ENCODE measurements at places on chromosomes 12 and 14.

GRCh38 chr12:117111821-117112595 lies 12.8 kb upstream of the TESC start:
- DNase-seq = no peak

DNA sequence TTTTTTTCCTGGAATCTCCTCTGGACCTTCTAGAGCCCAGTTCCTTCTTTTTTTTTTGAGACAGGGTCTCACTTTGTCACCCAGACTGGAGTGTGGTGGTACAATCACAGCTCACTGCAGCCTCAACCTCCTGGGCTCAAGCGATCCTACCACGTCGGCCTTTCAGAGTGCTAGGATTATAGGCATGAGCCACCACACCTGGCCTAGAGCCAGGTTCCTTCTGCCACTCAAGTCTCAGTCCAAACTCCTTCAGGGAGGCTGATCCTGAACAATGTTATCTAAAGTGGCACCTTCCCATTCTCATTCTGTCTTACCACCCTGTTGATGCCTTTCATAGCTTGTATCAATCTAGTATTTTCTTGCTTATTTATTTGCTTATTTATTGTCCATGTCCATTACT lies 22.3 kb upstream of the ELK3 start:
- no peak for DNase-seq

DNA sequence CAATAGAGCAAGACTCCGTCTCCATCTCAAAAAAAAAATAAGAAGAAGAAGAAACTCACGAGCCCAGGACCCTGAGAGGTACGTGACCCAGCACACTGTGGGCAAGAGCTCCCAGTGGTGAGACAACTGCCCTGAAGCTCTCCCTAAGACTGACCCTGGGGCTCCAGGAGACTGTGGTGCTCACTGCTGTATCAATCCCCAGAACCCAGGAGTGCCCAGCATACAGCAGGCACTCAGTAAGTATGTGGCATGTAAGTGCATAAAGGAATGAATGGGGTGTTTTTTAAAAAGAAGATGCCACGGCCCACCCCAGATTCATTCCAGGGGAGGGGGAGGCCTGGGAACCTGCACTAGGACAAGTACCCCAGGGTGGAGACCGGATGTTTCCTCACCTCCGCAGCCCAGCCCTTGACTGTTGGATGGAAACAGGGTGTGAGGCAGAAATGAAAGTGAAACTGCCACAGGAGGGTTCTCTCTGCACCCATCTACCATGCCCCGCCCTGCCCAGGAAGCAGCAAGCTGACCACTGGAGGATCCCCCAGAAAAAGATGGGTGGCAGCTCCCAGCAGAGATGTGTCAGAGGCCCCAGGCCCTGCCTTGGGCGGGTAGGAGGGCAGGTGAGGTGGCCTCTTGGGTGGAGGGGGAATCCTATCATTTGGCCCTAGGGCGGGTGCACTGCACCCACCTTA lies 12.2 kb downstream of the ITPK1 start:
- DNase-seq = no peak

- DNase-seq = no peak
These were observed 24.0 kb downstream of the SSH1 start for GRCh38 chr12:108833355-108833733.

DNA sequence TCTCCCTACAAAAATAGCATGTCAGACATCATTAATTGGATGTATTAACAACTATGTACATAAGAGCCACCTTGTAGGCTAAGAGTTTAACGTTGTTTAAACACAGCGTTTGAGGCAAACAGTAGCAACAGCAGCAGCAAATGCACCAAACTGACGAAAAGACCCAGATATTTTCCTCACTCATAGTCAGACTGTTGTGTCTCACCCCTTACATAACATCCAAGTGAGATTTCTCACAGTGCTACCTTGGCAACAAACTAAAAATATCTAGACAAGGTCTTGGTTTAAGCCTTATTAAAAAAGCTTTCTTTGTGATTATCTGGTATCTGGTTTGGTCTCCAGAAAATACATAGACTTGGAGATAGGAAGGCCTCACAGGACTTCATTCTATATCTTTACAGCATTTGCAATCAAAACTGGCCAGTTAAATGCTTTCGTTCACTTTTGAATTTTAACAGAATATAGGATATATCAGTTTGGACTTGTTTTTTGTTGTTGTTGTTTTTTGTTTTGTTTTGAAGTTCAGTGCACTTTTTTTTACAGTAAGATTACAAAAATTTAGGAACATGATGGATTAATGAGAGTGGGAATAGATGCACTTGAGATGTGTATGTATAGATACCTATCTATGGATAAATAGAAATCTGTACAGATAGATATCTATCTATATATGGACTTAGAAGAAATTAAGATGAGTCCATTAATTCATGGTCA lies 4.1 kb downstream of the BHLHE41 start:
- no peak for DNase-seq

- no peak for DNase-seq
These were observed 19.9 kb downstream of the HRK start for GRCh38 chr12:116861320-116861719.

- no peak for DNase-seq
These were observed 3.7 kb downstream of the UNC119B start for GRCh38 chr12:120713861-120714482.

- DNase-seq = no peak
These were observed 48.1 kb downstream of the KCNA1 start for GRCh38 chr12:4957761-4958160.

- DNase-seq = no peak
These were observed 38.9 kb upstream of the E2F7 start for GRCh38 chr12:77104286-77104685.

GRCh38 chr12:107396991-107397390 lies 288.6 kb upstream of the PWP1 start:
- no peak for DNase-seq

DNA sequence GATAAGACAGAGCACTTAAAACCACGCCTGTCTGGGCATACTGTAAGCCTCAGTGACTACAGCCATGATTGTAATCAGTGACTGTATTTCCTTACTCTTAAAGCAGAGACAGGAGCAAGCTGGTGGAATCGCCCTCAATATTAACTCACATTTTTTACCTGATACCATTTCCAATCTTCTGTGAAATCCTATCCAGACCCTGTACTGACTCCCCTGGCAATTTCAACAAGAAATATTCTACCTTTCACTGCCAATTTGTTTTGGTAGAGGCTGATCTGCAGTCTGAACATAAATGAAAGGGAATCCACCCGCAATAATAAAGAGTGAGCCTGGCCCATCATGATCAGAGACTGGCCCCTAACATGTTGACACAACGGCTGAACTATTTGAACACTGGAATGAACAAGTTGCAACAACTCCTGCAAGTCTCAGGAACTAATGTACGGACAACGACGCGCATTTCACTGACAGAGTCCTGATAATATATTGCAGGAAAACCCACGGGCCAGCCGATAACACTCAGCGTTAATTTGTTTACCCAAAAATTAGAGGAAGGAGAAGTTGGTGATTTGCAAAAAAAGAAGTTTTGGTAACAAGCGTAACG lies 195.5 kb upstream of the BTG1 start:
- no peak for DNase-seq

- DNase-seq = no peak
These were observed 38.8 kb downstream of the FBXO21 start for GRCh38 chr12:117151403-117152031.

DNA sequence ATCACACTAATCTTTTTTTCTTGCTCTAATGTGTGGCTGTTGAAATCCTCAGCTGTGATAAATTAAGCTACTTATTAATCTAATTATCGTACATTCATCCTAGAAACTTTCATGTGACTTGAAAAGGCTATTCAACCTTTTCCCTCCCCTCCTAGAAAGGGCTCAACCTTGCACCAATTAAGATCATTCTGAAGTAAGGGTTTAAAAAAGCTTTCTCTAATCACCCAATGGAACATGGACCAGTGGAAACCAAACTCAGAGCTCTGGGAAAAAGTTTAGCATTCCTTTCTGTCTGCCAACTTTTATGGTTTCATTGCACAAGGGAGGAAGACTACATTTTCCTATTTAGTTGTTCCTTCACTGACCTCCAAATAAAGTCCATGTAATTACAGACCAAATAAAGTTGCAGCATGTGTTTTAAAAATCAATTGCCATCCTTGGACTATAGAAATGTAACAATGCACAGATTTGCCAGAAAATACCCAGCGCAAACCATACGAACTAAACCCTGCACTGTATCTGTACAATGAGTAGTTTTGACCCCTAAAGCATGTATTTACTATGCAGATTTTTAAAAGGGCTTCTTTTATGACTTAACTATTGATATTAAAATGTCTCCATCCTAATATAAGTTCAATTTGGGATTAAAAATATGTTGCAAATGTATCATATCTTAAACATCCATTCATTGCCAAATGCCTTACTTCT lies 142.6 kb upstream of the OTX2 start:
- DNase-seq = no peak

- DNase-seq = no peak
These were observed 2.3 kb downstream of the EVL start for GRCh38 chr14:100067481-100067880.

DNA sequence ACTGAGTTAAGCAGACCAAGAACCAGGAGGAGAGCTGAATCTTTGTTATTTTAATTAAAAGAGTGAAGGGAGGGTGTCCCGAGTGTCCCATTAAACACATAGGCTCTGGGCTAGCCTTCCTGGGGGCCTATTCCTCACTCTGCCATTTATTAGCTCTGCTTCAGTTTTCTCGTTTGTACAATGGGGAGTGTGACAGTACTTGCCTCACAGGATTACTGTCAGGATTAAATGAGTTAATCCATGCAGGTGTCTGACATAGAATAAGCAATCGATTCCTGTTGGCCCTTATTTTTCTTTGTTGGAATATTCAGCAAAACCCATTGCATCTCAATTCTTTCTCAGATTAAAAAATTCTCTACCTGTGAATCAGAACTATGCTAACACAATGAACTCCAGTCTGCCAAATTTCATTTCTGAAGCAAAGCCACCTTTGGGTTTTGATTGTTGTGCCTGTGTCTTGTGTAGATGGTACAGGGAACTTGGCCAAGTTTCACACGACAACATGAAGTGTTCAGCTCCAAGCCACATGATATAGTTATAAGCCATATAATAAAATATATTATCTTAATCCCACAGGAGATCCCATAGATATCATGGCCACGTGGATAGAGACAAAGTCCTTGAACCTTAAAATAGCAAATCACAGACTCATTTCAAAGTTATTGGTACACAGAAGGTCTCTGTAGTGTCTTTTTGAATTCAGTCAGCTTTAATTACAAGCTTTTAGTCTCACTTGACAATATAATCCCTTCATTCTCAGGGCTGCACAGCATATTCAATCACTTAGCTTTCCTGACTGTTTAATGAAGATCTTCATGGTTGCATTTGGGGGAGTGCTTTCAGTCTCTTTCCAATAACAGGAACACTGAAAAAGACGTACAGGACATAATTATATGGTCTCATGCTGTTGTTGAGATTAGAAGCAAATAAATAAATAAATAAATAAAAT lies 34.4 kb upstream of the CRY1 start:
- DNase-seq = no peak

DNA sequence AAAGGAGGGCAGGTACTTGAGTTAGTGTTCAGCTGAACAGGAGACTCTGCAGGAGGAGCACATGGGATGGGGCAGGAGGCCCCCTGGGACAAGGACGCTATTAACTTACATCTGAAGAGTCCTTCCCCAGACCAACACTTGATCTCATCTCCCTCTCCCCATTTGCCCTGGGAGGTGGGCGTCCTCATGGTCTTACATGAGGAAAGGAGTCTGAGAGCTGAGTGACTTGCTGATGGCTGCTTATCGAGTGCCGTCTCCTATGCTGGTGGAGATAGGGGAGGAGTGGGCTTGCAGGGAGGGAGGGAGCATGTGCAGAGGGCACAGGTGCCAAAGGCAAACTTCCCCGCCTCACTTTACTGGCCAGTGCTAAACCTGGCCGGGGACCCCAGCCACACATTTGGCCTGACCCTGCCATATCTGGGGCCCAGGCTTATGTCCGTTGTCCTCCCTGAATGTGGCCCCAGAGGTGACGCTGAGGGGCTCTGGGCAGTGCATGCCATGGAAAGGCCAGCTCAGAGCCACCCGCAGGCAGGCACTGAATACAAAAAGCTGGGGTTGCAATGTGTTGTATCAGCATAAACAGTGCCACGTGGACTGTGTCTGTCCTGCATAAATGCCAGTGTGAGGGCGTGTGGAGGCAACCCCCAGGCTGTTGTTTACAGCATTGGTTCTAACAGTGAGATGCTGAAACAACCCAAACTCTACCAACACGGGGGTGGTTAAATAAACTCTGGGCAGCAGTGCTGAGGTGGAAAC lies 29.4 kb downstream of the FAIM2 start:
- DNase-seq = no peak

DNA sequence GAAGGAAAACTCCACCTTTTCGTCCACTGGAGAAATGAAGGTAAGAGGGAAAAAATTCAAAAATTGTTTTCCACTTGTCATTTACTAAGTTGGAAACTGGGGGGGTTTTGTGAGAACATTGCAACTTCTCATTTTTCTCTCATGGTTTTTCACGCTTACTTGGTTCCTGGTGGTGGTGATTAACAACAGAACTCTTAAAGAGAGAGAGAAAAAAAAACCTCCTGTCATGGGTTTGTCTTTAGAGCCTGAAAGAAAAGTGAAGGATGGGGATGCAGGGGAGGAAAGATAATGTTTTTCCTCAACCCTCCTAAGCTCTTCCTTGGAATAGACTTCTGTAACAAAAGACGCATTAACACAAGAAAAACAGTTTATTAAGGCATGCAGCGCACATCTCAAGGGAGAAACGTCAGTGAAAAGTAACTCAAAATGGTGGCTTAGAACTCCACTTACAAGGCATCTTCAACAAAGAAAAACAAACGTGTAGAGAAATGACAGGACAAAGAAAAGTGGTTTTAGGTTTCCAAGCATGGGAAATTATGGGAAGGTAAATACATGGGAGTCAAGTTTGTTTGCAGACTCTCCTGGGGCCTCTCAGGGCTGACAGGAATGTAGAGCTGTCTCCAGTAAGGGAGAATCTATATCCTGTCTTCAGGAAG lies 81.9 kb upstream of the ATF7IP start:
- DNase-seq = no peak

GRCh38 chr12:64895526-64895925 lies 71.1 kb downstream of the TBC1D30 start:
- DNase-seq = no peak

- DNase-seq = no peak
These were observed 25.5 kb downstream of the ZFYVE21 start for GRCh38 chr14:103740991-103741689.

GRCh38 chr12:46659824-46660223 lies 166.0 kb downstream of the SLC38A4 start:
- DNase-seq = no peak

DNA sequence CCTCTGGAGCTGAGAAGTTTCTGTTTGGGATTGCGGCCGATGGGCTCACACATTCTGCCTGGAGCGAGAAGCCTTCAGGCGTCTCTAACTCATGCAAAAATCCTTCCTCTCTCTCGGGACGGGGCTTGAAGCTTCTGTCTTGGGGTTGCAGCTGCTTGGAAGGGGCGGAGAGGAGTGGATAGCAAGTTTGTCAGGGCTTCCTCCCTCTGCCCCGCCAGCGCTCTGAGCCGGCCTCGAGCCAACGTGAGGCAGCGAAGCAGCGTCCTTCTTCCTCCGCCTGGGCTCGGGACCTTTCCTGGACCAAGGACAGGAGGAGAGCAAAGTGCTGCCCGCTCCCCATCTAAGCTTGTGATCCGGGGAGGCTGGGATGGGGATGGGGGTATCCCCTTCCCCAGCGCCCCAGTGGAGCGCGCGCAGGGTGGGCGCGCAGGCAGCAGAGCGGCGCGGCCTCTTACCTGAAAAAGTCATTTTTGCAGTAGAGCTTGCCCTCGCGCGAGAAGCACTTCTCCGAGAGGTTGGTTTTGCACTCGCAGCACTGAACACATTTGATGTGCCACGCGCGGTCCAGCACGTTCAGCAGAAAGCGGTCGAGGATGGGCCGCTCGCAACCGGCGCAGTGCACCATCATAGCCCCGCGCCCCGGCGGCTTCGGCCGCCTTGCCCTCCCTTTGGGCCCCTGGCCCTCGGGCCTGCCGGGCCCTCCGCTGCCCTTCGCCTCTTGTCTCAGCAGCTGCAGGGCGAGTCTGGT lies 626 bp downstream of the LHX5 start:
- no peak for DNase-seq
